ENCODE measurements at places on chromosomes 11 and 22.
A peak's percentile ranks its signal among the peaks of the same experiment; 100 is the strongest.

GRCh38 chr11:124519850-124520549 is 23.5 kb downstream of the OR8B12 start:
- no peak for DNase-seq

GRCh38 chr11:1335811-1336761 is 26.7 kb upstream of the TOLLIP start:
- DNase-seq: peak; percentile 46

- DNase-seq: no peak
Measured at GRCh38 chr11:5204787-5205186, 4.3 kb upstream of the OR51V1 start.

- DNase-seq: no peak
Measured at GRCh38 chr22:48147404-48147803, 1385.0 kb downstream of the TBC1D22A start.

DNA sequence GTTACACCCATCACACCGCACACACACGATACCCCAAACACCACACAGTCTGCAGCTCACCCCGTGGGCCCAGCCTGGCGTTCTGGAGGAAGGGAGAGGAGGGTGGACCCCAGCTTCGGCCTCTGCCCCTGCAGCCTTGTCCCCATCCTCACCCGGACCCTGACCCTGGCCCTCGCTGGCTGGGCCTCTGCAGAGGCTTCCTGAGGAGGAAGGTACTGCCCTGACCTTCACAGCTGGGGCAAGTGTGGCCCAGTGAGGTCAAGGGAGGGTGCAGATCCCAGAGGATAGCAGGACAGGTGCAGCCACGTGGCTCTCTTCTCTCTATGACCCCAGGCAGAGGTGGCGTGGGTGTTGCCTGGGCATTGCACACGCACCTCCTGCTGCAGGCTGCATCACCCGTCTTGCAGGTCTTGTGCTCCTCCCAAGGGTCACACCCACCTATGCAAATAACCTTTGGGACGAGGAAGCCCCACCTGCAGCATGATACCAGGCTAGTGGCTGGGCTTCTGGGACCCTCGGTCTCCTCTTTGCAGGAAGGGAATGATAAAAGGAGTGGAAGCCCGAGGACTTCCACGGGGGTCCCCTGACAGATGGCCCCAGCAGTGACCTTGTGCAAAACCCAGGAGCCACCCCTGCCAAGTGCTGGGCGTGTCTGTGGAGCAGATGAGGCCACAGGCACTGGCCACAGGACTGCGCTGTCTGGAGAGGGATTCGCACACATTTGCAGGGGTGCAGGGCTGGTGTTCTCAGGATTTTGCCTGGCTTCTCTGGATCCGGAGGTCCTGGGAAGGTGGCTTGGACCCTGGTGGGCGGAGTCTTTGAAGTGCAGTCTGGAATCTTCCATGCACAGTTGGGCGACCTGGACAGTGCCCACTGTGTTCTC is 1241.5 kb downstream of the BRD1 start:
- DNase-seq: no peak

DNA sequence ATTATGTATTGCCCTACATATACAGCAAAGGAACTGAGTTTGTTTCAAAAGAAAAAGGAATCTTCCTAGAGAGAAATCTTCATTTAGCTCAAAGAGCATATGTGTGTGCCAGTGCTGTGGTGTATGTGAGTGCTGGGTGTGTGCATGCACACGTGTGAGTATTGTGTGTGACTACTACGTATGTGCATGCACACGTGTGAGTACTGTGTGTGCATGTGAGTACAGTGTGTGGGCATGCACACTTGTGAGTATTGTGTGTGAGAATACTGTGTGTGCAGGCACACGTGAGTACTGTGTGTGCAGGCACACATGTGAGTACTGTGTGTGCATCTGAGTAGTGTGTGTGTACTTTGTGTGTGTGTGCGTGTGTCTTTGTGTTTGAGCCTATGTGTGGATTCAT is 651.0 kb upstream of the B3GAT1 start:
- no peak for DNase-seq
